ENCODE measurements at places on chromosomes 5 and 9.

GRCh38 chr5:179694561-179694960 is 4.2 kb upstream of the CANX start:
- DNase-seq: no peak

- DNase-seq: no peak
These were observed 119.6 kb upstream of the RETREG1 start for GRCh38 chr5:16736158-16736995.

DNA sequence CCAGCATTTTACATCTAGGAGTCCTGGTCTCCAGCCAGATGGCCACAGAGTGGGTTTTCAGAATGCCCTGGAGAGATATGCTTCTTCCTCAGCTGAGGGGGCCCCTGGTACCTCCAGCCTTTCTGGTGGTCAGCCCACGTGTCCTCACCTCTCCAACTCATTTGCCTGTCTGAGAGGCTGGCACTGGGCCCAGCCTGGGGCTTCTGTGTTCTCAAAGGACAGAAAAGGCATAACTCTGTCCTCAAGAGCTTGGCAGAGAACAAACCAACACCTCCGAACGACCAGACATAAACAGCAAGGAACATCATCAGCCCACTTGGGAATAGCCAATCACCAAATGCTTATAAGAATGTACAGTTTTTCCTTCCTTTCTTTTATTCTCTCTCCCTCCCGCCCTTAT is 17.1 kb downstream of the ENG start:
- DNase-seq: no peak

DNA sequence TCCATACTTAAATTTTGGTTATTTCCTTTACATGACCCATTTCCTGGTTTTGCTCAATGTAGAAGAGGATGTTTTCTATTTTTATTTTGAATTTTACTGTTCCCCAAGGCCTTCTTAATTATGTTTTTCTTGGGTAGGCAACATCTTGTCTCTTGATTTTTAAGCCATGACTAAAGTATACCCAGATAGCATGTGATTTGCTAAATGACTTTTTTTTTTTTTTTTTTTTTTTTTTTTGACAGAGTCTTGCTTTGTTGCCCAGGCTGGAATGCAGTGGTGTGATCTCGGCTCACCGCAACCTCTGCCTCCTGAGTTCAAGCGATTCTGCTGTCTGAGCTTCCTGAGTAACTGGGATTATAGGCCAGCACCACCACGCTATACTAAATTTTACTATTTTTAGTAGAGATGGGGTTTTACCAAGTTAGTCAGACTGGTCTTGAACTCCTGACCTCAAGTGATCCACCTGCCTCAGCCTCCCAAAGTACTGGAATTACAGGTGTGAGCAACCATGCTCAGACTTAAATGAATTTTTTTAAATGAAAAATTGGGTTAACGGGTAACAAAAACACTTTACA is 198.6 kb upstream of the DAB2 start:
- DNase-seq: no peak

- DNase-seq: no peak
These were observed 31.5 kb upstream of the NCS1 start for GRCh38 chr9:130140706-130141105.

DNA sequence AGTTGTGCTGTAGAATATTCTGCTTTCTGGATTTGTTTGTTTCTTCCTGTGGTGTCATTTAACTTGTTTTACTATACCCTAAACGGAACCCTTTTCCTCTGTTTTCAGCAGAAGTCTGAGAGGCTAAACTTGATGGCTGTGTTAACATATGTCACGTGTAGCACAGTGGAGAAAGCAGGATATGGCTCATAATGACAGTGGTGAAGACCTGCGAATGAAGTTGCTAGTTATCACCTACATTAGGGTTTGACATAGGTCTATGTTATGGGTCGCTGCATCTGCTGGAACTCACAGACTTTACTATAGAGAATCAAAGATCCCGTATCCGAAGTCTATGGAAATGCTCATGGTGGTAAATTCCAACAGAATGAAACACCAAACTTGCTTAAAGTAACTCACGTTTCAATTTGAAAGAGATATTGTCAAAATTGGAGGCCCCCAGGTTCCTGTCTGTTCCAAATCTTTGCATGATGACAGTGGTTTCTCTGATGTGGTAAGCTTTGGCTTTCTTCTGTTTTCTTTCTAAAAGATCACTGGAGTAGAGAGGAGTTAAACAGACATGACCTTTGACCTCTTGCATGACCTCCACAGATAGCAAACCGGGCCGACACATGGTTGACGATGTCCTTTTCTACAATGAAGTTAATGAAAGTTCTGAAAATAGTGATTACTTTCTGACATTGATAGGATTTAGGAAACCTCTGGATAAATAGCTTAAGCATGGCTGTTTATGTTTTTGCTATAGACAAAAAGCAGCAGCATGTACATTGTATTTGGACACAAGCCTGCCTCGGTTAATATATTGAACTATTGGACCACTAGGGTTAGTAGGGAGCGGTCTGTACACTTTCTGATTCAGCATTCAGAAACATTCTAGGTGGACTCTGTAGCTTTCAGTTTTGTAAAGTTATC is 3.1 kb upstream of the CATSPER3 start:
- DNase-seq: no peak

DNA sequence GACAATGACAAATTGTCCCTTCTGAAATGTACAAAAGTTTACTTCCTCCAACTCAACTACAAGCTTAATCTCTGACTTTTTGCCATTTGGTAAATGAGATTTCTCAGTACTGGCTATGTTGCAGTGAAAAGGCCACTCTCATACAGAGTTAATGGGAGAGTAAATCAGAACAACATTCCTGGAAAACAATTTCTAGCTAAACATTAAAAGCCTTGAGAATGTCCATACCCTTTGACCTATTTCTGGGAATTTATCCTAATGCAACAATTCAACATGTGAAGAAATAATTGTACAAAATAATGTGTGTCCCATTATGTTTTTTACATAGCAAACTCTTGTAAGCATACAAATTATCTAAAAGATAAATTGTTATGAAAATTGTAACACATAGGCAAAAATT is 56.3 kb upstream of the SPEF2 start:
- no peak for DNase-seq

- DNase-seq: no peak
These were observed 41.8 kb downstream of the KLHL3 start for GRCh38 chr5:137693951-137694721.

DNA sequence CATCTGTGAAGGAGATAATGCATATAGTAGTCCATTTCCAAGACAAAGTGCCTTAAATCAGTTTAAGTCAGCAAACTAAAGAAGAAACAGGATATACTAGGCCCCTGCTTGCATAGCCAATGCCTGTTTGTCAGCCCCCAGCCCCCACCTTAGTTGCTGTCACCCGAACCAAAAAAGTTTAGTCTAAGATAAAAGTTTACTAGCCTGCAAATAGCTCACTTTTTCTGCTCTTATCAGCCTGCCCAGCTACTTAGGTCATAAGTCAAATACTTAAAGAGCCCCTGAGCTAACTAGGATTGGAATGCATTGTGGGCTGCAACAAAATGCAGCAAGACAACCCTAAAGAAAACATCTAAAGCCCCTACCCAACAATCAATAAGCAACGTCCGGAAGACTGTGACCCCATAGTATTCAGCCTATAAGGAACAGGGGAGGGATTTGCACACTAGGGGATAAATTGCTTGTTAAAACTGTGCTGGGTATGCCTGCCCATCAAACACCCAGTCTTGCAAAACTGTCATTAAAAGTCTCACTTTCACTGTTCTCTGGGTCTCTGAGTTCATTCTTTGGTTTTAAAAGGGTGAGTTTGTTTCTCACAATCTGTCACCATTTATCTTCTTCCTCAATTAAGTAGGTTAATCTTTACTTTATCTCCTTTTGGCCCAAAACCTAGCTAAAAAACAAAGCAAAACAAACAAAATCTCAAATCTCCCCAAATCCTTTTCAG is 92.4 kb upstream of the CEP78 start:
- no peak for DNase-seq

All from chondrocyte (in vitro differentiated cells).